ENCODE measurements at places on chromosomes 6 and 20.

DNA sequence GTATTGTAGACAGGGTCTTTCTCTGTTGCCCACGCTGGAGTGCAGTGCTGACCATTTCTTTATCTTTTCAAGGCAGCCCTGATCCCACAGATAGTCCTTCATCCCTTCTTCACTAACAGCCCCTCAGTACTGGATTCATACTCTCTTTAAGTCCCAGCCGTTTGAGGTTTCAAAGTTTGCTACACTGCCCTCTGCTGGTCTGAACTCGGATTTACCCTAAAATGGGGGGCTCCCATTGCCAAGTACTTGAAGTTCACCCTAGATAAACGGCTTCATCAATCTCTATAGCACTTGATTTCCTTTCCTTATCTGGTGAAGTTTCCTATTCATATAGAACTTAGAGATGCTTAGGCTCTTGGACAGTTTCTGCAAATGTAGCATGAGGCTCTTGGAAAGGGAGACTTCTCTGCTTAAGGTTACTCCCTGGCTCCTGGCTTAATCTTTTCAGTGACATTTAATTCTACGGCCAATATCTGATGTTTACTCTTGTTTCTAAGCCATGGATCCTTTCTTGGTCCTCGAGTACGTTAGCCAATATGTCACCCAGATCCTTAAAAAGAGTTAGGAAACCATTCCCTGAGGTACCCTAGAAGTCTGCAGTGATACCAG, 21.4 kb upstream of the PREP start:
- no peak for DNase-seq

GRCh38 chr6:106908386-106908840, 66.1 kb downstream of the CD24 start:
- DNase-seq = no peak

- DNase-seq = no peak
Measured at GRCh38 chr6:28008053-28008452, 51.0 kb downstream of the OR2B6 start.

- no peak for DNase-seq
Measured at GRCh38 chr6:148791372-148791771, 44.5 kb downstream of the UST start.

DNA sequence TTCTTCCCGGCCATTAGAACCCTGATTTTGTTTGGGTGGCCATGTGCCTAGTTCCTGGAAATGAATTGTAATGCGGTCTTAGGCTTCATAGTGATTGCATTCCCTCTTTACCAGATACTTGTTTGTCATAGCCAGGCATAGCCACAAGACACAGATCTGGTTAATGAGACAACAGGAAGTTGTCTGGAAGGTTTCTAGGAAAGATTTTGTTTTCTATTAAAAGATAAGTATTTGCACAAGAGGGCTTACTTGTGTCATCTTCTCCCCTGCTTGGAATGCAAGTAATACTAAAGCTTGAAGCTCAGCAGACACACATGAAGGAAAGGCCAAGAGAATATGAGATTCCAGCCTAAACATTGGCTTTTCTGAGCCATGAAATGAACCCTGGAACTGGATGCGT, 12.9 kb downstream of the FARS2 start:
- no peak for DNase-seq

DNA sequence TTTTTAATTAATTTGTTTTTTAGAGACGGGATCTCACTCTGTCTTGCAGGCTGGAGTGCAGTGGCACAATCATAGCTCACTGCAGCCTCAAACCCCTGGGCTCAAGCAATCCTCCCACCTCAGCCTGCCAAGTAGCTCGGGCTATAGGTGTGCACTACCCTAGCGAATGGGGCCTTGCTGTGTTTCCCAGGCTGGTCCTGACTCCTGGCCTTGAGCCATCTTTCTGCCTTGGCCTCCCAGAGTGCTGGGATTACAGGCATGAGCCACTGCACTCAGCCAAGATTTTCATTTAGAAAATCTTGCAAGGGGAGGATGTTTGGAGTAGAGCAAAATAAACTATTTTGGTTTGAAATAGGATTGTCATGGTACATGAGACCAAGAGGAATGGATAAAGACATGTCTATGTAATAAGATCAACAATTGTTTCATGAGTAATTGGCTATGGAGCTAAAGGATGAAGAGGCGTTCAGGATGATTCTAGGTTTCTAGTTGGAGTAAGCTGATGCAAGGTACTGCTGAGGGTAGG, 237.8 kb downstream of the UST start:
- no peak for DNase-seq

GRCh38 chr6:34065466-34066217, 80.2 kb downstream of the GRM4 start:
- DNase-seq = peak; percentile 49

- no peak for DNase-seq
Measured at GRCh38 chr20:39654171-39654570, 692.0 kb downstream of the DHX35 start.

DNA sequence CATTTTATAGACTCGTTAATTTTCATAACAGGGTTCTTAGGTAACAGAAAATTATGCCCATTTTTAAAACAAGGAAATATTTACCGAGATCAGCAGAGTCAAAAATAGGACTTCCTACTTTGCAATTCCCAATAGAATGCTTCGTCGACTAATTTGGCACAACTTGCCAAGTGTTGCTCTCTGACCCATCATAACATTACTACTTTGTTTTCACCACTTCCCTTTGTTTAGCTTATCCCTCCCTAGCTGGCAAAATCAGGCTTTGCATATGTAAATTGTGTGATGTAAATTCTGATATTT, 914 bp upstream of the RANBP9 start:
- no peak for DNase-seq

DNA sequence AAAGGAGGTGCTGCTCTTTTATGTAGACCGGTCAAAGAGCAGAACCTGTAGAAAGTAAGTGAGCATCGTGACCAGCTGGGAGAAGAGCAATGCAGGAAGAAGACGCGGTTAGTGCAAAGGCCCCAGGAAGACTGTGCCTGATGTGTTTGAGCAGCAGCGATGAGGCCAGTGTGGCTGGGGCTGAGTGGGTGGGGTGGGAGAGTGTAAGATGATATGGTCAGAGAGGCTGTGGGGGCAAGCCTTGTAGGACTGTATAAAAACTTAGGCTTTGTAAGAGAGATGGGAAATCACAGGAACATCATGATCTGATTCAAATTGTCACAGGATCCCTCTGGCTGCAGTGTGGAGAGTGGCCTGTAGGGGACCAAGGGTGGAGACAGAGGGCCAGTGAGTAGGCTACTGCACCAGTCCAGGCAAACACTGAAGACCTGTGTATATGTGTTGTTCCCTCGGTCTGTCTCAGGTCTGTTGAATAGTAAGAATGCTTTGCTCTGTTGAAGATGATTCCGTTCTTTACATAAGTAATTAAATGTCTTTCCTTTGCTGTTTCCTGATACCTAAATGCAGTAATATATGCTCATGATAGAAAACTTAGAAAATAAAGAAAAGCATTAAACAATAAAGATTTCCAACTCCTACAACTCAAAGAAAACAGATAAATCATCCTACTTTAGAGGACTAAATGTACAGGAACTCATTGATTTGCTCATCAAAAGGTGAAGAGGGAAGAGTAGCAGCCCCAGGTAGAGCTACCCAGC, 23.6 kb upstream of the WFDC2 start:
- DNase-seq = no peak

- no peak for DNase-seq
Measured at GRCh38 chr6:127914240-127914639, 13.4 kb upstream of the THEMIS start.

GRCh38 chr20:11948806-11949205, 31.1 kb downstream of the BTBD3 start:
- no peak for DNase-seq

- no peak for DNase-seq
Measured at GRCh38 chr6:13091192-13091591, 237.1 kb downstream of the TBC1D7 start.

DNA sequence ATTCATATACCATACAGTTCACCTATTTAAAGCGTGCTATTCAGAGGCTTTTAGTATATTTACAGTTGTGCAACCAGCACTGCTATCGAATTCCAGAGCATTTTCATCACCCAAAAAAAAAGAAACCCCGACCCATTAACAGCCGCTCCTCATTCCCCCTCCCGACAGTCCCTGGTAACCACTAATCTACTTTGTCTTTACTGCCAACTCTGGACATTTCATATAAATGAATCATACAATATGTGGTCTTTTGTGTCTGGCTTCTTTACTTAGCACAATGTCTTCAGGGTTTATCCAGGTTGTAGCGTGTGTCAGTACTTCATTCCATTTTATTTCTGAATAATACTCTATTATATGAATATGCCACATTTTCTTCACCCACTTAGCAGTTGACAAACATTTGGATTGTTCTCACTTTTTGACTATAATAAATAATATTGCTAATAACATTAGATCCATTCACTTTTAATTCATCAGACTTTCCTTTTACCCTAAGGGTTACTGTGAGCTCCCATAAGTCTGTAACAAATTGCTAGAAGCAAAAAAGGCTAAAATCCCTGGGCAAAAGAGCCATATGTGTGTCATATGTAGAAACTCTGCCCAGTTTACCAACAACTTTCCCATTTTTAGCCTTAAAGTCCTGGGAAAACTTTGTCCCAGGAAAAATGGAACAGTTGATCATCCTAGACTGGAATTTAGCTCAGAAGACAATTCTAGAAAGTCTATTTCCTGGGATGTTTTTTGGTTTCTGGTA, 23.2 kb upstream of the ROS1 start:
- DNase-seq = peak; percentile 95

GRCh38 chr6:132504757-132505156, 8.2 kb downstream of the STX7 start:
- DNase-seq = no peak

DNA sequence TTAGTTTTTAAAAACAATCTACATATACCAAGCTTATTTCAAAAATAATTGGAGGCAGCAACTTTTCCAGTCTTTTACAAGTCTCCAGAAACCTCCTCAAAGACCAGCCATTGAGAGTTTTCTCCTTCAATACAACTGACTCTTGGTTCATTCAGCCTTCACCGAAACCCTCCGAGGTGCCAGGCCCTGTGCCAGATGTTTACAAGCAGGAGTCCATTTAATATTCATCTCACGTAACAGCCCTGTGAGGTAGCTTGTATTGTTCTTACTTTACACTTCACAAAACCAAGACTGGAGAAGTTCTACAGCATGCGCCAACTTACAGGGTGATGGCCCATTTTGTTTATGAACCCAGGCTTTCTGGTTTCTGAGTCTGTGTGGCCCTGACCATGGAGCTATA, 5.5 kb upstream of the NEDD9 start:
- DNase-seq = no peak

DNA sequence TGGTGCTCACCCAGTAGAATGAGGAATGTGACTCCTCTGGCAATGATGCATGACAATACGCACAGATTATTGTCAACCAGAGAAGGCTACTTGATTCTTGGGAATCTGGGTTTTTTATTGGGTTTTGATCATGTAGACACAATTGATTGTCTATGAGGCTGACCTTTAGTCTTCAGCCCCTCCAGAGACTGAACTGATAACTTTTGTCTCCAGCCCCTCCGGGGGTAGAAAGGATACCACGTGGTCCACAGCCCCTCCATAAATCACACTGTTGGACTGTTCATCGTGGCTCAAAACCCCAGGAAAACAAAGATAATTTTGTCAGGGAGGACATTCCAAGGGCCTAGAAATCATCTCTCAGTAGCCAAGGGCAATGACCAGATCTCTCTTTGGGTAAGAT, 57.5 kb upstream of the ADGRF5 start:
- DNase-seq = no peak

DNA sequence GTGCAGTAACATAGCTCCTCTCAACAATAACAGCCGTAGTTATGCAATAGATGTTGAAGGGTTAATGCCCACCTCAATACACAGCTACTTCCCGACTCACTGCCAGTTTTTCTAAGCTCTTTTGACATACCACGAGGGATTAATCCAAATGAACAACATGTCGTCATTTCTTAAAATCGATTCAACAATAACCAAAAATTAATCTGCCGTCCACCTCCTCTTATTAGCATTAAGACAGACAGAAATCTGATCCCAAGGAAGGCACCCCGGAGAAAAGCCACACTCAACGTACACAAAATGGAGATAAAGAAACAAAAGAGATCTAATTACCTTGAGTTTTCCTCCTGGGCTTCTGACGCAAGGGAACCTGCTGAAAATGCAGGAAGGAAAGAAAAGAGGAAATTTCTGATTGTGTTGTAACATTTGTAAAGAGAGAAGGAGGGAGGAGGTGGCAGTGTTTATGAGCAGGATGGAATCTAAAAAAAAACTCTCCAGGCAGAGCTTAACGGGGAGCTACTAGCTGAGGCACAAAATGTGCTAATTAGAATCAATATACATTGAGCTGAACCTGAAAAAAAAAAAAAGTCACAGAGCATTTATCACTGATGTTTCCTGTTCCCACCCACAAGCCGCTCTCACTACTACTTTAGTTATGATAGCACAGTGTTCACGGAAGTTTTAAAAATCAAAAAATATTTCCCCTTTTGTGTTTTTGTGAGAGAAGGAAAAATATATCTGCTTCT, 109.3 kb downstream of the IPCEF1 start:
- DNase-seq = no peak

- DNase-seq = no peak
Measured at GRCh38 chr20:32319100-32319499, 39.0 kb upstream of the ASXL1 start.

DNA sequence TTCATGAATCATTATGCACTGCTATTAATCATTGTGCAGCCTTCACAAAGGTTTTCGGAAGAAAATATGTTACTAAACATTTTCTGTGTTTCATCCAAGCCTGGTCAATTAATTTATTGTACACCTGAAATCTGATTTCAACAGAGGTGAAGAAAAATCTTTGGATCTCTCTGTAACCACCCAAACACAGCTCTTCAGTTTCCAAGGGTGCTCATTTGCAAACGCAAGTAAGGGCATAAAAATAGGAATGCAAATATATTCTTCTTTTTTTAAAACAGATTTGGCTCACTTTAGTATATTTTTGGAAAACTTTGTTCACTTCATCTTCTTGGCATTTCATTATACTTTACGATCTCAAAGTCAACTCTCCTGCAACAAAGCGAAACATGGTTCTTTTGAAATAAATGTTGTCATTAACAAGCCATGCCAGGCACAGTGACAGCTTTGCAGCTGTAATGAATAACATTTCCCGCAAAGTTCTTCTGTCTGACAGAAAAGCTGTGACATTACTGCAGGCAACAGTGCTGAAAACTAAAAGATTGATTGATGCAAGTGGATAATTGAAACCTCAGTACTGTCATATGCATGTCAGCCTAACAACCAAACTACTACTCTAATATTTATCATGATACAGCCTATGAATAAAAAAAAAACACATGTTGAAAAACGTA, 348.3 kb downstream of the FRK start:
- DNase-seq = no peak

- peak; percentile 55 for DNase-seq
Measured at GRCh38 chr6:146359131-146359530, 184.5 kb upstream of the RAB32 start.
